LHCN-M2 (cell line): ENCODE measurements at places on chromosomes 7 and 10. TPM values are rescaled to one million over a fixed set of nuclear protein-coding genes. Genes with fewer than 3 reads are reported as not detected.

GRCh38 chr7:2044311-2044882 lies 188.3 kb downstream of the MAD1L1 start:
- no peak for DNase-seq

- DNase-seq, result peak; percentile 5
Observed at GRCh38 chr7:34904987-34905386, 132.3 kb downstream of the DPY19L1 start.

Gene DYDC1
- total RNA-seq, result not detected in 2 replicates

Gene UNCX
- not detected in 2 replicates for total RNA-seq

Gene RARRES2
- total RNA-seq, result 9.4 and 24.8 TPM in 2 replicates

DNA sequence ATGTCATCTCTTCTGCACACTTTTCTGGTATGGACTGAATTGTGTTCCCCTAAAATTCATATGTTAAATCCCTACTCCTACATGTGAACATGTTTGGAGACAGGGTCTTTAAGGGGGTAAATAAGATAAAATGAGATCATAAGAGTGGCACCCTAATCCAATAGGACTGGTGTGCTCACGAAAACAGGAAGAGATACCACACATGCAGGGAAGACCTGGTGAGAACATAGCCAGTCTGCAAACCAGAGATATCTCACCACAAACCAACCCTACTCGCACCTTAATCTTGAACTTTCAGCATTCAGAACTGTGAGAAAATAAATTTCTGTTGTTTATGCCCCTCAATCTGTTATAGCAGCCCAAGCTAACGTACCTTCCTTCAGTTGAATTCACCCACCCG lies 51.8 kb downstream of the VWDE start:
- no peak for DNase-seq

- DNase-seq, result no peak
Observed at GRCh38 chr10:67385566-67385965, 310.4 kb downstream of the CTNNA3 start.

Gene BAMBI
- 0.80 and 1.7 TPM in 2 replicates for total RNA-seq

DNA sequence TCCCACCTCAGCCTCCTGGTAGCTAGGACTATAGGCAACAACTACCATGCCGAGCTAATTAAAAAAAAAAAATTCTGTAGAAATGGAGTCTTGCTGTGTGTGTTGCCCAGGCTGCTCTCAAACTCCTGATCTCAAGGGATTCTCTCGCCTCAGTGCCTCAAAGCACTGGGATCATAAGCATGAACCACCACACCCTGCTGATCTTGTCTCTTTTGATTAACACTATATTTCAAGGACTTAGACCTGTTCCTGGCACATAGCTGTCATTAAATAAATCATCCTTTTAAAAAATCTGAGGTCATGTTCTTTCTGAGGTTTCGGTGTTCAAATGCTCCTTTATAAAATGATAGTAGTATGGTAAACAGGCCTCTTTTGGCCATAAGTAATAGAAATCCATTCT lies 4.8 kb downstream of the PALS2 start:
- DNase-seq, result no peak

DNA sequence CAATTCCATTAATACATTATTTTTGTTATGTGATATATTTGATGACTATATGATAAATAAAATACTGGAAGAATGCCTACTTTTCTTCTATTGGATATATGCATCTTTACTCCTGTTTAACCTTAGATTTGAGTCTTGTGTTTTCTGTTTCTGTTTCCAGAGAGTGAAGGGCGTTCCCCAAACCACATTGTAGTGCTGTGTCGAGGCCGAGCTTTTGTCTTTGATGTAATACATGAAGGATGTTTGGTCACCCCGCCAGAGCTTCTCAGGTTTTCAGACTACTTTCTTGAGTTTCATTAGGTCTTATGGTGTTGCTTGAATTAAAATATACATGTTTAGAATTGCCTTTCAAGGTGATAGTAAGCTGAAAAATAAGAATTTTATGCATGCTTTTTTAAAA lies 23.8 kb downstream of the CROT start:
- no peak for DNase-seq

Gene PILRA
- not detected in 2 replicates for total RNA-seq

GRCh38 chr7:14207138-14207537 lies 217.7 kb upstream of the ETV1 start:
- DNase-seq, result peak; percentile 62

DNA sequence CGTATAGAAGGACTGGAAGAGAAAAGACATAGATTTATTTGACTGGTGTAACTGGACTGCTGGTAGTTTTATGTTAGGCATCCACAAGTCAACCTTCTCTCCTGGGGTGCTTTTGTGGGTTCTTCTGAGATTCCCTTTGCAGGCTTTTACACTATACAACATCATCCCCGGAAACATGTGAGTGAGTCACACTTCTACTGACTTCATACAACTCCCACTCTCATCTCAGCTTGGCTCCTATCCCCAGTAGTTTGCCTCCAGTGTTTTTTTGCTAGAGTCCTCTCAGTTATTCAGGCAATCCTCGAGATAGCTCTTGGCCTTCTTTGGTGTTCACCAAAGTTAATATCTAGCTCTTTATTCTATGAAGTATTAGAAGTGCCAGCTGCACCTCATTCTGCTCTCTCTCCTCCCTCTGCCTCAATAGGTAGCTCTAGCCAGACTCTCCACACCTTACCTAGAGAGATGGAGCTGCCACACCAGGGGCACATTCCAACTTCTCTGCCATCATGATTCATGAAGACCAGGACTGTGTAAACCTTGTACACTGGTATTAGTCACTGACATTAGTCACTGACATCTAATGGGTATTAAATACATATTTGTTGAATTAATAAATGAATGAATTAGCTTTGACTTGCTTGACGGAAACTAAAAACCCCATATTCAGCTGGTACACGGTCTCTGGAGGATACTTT lies 281.9 kb downstream of the PPP1R3A start:
- peak; percentile 72 for DNase-seq

GRCh38 chr7:98294326-98294725 lies 12.8 kb downstream of the BRI3 start:
- DNase-seq, result no peak
